Fibroblast of skin of abdomen (primary cell): ENCODE measurements at places on chromosomes 3 and 15.

GRCh38 chr3:139109271-139109670 lies 64.6 kb upstream of the PRR23C start:
- no peak for DNase-seq

GRCh38 chr15:42104095-42104891 lies 9.9 kb upstream of the PLA2G4D start:
- peak; percentile 35 for DNase-seq

DNA sequence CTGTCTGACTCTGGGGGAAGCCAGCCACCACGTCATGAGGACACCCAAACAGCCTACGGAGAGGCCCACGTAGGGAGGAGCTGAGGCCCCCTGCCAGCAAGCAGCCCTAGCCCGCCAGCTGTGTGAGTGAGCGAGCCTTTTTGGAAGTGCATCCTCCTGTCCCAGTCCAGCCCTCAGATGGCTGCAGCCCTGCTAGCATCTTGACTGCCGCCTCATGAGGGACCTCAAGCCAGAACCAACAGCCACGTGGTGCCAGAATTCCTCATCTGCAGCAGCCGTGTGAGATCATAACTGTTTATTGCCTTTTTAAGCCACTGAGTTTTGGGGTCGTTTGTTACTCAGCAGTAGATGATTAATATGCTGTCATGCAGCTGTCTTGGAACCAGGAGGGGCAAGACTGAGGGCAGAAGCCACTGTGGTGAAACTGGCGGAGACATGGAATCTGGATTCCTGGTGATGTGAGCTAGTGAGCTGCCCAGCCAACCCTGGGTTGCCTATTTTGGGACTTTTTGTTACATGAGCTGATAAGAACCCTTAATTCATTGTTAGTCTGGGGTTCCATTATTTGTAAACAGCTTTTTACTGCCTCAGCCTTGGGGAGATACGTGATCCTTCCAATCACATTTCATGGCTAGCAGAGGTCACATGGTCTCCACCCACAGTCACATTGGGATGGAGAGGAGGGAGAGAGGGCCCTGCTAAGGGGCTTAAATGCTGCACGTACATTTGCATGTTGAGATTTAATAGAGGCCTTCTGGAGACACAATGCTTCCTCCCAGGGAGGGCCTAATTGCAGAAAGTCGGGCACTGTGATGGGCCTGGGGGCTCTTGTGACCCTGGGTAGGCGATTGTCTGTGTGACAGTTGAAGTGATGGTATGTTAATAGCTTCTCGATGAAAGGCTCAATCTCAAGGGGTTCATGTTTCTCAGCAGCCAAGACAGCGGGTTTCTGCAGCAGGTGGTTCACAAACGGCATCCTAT lies 73.8 kb downstream of the RPLP1 start:
- peak; percentile 42 for DNase-seq

DNA sequence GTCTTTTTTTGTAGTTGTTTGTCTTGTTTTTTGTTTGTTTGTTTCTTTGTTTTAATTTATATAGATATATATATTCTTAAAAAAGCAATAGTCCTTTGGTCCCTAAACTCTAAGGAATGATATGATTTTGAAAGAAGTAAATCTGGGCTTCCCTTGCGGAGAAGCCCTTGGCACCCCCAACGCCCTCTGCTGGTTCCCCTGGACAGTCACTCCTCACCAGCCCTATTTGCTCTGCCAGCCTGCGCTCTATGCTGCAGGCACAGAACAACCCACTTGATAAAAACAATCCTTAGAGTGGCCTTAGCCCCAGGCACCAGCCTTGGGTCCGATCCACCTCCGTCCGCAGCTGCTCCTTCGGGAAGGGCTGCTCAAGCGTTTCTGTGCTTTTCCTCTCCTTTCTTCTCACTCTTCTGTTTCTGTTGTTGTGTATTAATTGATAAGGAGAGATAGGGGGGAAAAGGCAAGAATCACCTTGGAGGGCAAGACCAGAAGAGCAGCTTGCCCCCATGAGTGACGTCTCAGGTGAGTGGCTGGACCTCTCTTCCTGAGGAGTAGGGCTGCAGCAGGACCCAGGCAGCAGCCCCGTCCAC lies 13.7 kb upstream of the PARP6 start:
- DNase-seq = peak; percentile 15

DNA sequence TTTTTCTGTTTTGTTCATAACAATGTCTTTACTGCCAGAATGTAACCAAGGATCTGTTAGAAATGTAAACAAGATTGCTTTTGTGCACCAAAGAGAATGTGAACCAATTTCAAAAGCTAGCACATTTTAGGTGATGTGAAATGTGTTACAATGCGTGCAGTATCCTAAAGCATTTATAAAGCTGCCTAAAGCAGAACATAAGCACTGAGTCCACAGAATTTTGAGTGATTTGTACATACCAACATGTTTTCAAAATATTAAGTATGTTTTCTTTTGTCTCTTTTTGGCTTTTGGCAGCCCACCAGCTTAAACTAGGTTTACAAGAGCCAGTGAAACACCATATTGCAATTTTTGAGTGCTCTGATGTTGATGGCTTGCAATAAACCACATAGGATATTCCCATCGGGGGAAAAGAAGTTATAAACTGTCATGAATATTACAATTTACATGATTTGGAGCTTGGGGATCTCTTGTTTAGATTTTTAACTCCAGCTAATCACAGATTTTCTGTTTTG lies 364.0 kb downstream of the ZIC1 start:
- DNase-seq = peak; percentile 4
